ENCODE measurements at places on chromosomes 5 and 9.

DNA sequence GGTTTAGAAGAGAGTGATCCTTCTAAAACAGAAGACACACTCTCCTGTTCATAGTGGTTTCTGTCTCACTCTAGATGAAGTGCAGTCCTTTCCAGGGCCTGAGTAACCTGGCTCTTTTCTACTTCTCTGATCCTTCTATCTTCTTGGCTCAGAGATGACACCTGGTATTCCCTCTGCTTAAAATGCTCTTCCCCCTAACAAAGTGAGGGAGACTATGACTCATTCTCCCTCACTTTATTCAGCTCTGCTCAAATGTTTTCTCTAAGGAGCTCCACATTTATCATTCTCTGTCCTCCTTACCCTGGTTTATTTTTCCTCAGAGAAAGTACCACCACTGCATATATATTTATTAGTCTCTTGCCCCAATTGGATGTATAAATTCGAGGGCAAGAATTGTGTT, 24.6 kb downstream of the TUT7 start:
- no peak for DNase-seq

GRCh38 chr5:112752335-112752734, 14.7 kb downstream of the APC start:
- no peak for DNase-seq

GRCh38 chr5:64678374-64678773, 11.9 kb upstream of the SHISAL2B start:
- DNase-seq: no peak

DNA sequence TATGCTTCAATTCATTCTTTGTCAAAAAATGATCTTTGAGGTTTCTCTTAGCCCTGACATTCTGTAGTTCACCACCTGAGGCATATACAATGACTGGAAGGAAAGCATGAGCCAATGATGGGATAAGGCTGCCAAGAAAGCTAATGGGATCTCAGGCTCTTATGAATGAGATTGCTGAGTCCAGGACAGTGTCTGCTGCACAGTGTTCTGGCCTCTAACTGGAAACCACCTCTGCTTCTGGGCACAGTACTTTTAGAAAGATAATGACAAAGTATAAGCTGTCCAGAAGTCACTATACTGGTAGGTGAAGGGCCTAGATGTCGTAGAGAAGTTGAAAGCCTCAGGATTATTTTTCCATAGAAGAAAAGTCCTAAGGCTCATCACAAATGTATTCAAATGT, 69.1 kb upstream of the PAPPA start:
- DNase-seq: no peak

DNA sequence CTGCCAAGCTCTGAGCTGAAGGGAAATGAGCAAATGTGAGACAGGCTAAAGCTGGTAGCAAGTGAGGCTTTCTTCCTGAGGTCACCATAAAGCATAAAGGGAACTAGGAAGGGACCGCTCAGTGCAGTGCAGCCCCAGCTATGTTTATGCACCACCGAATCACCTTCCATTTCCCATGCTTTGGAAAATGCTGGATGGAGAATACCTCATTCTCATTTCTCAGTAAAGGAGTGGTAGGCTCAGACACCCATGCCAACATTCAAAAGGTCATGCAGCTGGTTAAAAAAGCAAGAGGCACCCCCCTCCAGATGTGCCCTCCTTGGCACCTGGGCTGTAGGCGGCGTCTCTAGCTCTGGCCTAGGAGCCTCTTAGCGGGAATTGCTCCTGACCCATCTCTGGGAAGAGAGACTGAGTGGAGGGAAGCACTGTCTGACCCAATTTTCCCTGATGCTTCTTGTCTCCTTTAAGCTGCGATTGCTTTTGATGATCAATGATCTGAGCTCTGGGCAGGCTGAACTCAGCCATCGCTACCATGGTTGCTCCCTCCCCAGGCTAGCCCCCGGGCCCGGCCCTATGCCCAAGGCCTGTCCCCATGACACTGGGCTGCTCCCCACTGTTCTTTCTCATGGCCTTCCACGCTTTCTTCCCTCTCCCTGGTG, 58.7 kb downstream of the ZNF354C start:
- no peak for DNase-seq

- DNase-seq: no peak
Observed at GRCh38 chr5:116655431-116655830, 80.8 kb upstream of the SEMA6A start.

DNA sequence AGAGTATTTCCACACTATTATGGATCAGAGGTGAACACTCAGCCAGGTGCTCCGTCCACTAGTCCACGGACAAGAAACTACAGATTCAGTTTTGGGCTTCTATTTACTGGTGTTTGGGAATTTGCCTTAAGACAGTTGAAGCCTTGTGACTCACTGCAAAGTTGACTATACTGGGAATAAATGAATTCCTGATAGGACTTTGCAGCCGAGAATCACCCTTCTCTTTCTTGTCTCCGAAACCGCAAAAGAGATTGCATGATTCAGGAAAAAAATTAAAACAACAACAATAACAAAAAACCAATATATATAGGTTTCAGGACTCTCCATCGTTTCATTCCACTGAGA, 716 bp downstream of the TMEM171 start:
- no peak for DNase-seq

- DNase-seq: no peak
Observed at GRCh38 chr5:18072600-18072999, 438.3 kb downstream of the TAF11L14 start.

DNA sequence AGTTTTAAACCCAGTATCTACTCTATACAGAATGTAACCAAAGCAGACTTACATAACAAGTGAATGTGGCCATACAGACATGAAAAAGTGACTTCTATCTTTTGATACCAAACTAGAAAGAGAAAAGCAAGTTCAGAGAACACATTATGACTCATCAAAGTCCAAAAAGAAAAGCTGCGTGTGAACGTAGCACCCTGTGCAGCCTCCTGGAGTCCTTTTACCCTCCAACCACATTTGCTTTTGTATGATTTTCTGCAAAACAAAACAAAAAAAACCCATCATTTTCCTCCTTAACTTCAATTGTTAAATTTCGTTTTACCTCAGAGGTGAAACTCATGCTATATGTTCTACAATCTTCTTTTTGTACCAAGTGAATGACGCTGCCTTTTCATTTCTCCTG, 2.8 kb upstream of the SMARCA2 start:
- DNase-seq: no peak

GRCh38 chr5:32312197-32312594, 543 bp downstream of the MTMR12 start:
- DNase-seq: peak; percentile 35

DNA sequence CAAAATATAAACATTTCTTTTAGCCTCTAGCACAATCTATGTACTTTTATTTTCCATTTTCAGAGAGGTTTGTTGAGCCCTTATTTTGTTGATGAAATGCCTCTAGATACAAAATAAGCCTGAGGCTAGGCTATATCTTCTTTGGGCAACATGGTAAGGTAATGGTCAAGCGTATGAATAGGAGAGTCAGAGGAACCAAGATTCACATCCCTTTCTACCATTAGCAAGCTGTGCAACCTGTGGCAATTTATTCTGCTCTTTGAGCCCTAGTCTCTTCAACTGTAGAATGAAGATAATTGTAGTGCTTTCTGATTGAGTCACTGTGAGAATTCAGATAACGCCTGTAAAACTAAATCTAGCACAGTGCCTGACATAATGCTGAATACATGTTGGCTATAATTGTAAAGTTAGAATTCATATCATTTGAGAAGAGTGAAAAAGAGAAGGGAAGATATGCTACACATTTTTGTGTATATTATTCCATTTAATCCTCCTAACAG, 412.5 kb downstream of the CCDC171 start:
- no peak for DNase-seq

DNA sequence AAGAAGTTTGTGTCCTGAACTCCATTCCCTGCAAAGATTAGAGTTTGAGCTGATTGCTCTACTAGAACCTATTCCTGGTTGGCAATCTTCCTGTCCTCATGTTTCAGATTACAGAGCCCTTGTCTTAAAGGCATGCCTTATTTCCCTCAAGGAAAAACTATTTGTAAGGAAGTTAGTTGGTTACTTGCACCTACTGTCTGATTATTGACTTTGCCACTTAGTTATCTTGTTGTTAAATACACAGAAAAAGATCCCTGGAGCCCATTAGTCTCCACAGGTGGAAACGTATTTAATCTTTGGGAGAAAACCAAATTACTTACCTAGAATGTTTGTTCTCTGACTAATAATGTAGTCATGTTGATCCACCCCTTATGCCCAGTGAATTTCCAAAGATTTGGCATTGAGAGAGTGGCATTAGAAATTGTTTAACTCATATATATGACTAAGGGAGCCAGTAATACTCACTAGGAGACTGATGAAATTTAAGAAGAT, 132.3 kb upstream of the ELL2 start:
- DNase-seq: no peak

- DNase-seq: no peak
Observed at GRCh38 chr5:157459715-157460599, at the start of gene NIPAL4. TSS of gene NIPAL4 (plus strand) at chr5:157460213. CDS start at chr5:157460321, 108 bp downstream.

- no peak for DNase-seq
Observed at GRCh38 chr5:78972654-78973428, 12.3 kb downstream of the ARSB start.

DNA sequence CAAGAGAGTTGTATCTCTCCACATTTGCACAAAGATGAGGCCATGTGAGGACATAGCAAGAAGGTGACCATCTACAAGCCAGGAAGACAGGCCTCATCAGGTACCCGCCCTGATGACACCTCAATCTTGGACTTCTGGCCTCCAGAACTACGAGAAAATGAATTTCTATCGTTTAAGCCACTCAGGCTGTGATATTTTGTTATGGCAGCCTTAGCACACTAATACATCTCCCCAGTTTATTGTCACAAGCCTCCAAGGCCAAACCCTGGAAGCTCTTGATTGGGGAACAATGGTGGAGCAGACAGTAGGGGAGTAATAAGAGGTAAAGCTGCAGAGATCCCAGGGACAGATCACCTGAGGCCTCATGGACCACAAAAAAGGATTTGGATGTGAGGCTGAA, 7.7 kb upstream of the P4HA2 start:
- no peak for DNase-seq

DNA sequence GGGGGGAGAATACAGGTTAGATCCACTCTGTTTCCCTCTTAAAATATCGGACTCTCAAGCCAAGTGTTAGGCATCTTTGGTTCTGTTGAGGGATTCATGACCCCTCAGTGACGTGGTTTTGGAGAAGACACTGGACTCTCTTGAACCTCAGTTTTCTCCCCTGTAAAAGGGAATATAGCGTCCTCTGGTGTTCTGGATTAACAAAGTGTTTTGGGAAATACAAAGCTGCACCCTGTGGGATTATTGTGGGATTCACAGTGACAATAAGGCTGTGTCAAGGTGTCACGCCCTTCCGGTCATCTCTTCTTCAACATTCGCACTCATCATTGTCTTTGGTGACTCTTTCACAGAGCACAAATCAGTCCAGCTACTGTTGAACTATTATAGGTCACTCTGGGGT, 139.0 kb downstream of the IRX1 start:
- no peak for DNase-seq

DNA sequence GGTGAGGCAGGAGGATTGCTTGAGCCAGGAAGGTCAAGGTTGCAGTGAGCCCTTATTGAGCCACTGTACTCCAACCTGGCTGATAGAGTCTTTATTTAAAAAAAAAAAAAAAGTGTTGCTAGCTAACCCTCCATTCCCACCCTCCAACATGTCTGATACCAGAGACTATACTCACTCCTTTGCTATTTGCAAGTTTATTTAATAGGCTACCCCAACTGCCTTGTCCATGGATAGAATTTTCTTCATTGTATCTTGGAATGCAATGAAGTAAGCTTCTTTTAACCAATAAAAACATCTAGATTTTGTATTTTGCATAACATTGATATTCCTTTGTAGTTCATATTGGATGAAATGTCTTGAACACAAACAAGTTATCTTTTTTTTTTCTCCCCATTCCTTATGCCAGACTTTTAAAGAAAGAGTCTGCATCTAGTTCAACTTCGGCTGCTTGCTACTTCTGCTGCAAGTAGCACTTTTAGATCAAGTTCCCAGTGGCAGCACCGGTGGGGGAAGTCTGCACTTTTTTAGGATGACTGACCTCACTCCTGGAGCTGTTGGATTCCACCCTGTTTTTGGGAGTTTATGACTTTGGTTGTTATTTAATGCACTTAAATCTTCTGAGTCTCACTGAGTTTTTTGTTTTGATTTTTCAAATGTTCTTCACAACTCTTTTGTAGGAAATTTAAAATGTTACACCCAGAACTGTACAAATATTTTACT, 112.5 kb downstream of the UHRF2 start:
- no peak for DNase-seq

- no peak for DNase-seq
Observed at GRCh38 chr5:78574731-78575161, 73.8 kb downstream of the LHFPL2 start.

- DNase-seq: no peak
Observed at GRCh38 chr9:79268806-79269205, 303.0 kb upstream of the TLE4 start.

DNA sequence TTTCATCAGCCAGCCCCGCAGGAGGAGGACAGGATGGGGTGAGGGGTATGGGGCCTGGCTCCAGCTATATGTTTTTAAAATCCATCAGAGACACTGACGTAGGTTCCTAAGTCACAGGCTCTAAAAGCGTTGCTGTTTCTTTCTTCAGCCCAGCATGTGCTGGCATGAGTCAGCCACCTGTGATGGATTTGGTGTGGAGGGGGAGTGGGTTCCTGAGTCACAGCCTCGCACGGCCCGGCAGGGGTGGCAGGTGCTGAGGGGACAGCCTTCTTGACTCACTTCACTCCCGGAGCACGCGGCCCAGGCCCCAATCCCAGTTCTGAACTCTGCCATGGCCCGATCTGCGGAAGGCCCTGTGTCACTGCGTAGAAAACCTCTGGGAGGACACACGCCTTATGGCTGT, 38.8 kb upstream of the RPL26L1 start:
- DNase-seq: no peak

GRCh38 chr5:177431317-177432142, 5.1 kb downstream of the GRK6 start:
- peak; percentile 39 for DNase-seq

- no peak for DNase-seq
Observed at GRCh38 chr5:31329715-31330114, 136.2 kb downstream of the CDH6 start.

DNA sequence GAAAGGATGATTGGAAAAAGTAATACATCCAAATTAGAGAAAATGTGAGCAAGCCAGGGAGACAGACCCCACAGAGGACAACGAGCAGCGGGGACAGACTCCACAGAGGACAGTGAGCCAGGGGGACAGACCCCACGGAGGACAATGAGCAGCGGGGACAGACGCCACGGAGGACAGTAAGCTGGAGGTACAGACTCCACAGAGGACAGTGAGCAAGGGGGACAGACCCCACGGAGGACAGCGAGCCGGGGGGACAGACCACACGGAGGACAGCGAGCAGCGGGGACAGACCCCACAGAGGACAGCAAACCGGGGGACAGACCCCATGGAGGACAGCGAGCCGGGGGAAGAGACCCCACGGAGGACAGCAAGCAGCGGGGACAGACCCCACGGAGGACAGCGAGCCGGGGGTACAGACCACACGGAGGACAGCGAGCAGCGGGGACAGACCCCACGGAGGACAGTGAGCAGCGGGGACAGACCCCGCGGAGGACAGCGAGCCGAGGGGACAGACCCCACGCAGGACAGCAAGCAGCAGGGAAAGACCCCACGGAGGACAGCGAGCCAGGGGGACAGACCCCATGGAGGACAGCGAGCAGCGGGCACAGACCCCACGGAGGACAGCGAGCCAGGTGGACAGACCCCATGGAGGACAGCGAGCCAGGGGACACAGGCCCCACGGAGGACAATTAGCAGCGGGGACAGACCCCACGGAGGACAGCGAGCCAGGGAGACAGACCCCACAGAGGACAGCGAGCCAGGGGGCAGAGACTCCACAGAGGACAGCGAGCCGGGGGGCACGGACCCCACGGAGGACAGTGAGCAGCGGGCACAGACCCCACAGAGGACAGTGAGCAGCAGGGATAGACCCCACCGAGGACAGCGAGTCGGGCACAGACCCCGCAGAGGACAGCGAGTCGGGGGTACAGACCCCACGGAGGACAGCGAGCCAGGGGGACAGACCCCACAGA, 1.9 kb upstream of the ZDHHC11 start:
- no peak for DNase-seq
